Activated CD4-positive, alpha-beta T cell treated with anti-CD3 and anti-CD28 coated beads, Interleukin-2, amount 10 ng/mL, durations not matched to agents 24 days and 14 days (primary cell): ENCODE measurements at places on chromosomes 2 and 18. TPM values are rescaled to one million over a fixed set of nuclear protein-coding genes. Genes with fewer than 3 reads are reported as not detected.

GRCh38 chr2:151716721-151717120, 17.6 kb downstream of the NEB start:
- H3K4me1 ChIP-seq = no peaks in the 10 kb centered on the region
- no peak for DNase-seq
- H3K27ac ChIP-seq = no peak overlapping the region
- no peaks in the 10 kb centered on the region for H3K27me3 ChIP-seq
- H3K4me3 ChIP-seq = no peak overlapping the region

GRCh38 chr2:65539633-65540032, 107.2 kb upstream of the SPRED2 start:
- peaks cover 12% of the 10 kb centered on the region for H3K27me3 ChIP-seq
- no peaks in the 10 kb centered on the region for H3K36me3 ChIP-seq
- H3K27ac ChIP-seq = no peak overlapping the region
- H3K4me3 ChIP-seq = no peak overlapping the region
- DNase-seq = no peak

ANKRD30BL gene
- not detected in 2 replicates for total RNA-seq

DNA sequence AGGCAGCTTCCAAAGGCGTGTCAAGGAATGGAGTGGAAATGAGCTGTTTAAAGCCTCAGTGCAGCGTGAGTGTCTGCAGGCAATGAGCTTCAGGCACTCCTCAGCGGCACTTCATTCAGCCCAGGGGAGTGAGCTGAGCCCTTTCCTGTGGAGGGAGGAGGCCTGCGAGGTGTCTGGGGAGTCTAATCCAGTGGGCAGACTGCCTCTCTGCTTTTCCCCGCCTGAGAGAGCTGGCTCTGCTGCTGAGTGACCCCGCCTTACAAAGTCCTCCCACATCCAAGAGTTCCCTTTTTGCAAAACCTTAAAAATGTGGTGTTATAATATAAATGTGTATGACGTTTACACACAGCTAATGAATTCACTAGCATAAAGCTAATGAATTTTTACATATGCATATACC, 7.0 kb upstream of the LDLRAD4 start:
- H3K27ac ChIP-seq = no peak overlapping the region
- no peaks in the 10 kb centered on the region for H3K36me3 ChIP-seq
- peaks cover 12% of the 10 kb centered on the region for H3K4me1 ChIP-seq
- no peak for DNase-seq
- H3K27me3 ChIP-seq = peaks cover 45% of the 10 kb centered on the region

GRCh38 chr2:65846989-65847678, 414.7 kb upstream of the SPRED2 start:
- no peak overlapping the region for H3K27ac ChIP-seq
- DNase-seq = no peak
- H3K4me1 ChIP-seq = no peaks in the 10 kb centered on the region
- H3K27me3 ChIP-seq = no peaks in the 10 kb centered on the region
- no peak overlapping the region for H3K4me3 ChIP-seq
- no peaks in the 10 kb centered on the region for H3K36me3 ChIP-seq

DNA sequence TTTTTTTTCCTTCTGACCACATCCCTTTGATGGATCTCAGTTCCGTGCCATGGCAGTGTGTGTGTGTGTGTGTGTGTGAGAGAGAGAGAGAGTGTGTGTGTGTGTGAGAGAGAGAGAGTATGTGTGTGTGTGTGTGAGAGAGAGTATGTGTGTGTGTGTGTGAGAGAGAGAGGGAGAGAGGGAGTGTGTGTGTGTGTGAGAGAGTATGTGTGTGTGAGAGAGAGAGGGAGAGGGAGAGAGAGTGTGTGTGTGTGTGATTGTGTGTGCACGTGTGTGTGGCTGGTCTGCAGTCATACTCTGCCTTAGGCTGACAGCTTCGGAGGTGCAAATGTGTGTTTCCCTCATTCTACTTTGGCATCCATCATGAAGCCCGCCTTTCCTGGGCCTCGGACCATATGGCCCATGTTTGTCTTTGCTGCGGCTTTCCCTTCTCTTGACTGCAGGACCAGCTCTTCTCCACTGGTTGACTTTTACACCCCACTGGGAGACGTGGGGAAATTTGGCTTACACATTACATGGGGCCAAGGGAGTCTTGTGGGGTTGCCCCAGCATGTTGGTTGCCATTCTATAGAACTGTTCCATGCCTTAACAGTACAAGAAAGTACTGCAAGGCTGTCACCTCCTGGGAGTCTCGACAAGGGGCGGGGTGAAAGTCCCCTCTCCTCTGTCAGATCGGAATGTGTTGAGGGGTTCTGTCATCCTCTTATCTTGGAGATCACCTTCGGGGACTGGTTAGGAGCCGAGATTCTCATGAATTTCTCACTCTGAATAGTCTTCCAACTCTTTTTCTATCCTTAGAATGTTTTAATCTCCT, 21.6 kb downstream of the TSN start:
- no peak overlapping the region for H3K4me3 ChIP-seq
- H3K27ac ChIP-seq = no peak overlapping the region
- no peaks in the 10 kb centered on the region for H3K36me3 ChIP-seq
- no peak for DNase-seq

TUBB8B gene
- not detected in 2 replicates for total RNA-seq

DNA sequence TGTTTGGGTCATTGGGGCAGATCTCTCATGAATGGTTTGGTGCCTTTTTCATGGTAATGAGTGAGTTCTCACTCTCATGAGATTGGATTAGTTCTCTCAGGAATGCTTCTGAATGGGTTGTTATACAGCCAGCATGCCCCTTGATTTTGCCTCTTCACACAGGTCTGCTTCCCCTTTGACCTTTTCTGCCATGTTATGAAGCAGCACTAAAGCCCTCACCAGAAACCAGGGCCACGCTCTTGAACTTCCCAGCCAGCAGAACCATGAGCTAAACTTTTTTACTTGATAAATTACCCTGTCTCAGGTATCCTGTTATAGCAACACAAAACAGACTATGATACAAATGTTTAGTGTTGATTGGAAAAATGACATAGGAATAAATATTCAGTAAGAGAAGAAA, 57.3 kb downstream of the ICA1L start:
- H3K36me3 ChIP-seq = peaks cover 11% of the 10 kb centered on the region
- no peak overlapping the region for H3K4me3 ChIP-seq
- no peak overlapping the region for H3K27ac ChIP-seq
- peak; percentile 23 for DNase-seq
- no peaks in the 10 kb centered on the region for H3K27me3 ChIP-seq

DNA sequence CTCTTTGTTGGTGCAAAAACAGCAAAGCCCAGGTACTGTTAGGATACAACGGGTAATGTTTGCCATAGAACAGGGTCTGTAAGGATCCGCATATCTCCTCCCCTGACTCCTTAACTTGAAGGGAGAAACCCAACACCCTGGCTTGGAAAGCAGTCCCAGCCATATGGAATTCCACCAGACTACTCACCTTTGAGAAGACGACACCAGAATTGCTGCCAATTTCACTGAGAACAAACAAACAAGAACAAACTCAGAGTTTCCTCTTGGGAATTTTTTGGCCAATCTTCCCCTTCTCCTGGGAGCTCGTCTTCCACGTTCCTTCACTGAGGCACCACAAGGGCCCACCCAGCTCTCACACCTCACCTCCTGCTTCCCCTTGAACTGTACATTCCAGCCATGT, 29.2 kb downstream of the CAPN14 start:
- no peak overlapping the region for H3K27ac ChIP-seq
- no peaks in the 10 kb centered on the region for H3K36me3 ChIP-seq
- no peak for DNase-seq

- H3K27me3 ChIP-seq = peaks cover 1% of the 10 kb centered on the region
- H3K36me3 ChIP-seq = no peaks in the 10 kb centered on the region
- H3K4me3 ChIP-seq = no peak overlapping the region
- no peaks in the 10 kb centered on the region for H3K4me1 ChIP-seq
- no peak for DNase-seq
- H3K27ac ChIP-seq = no peak overlapping the region
Observed at GRCh38 chr2:75751360-75751759, 40.6 kb upstream of the GCFC2 start.

SUCLG1 gene
- total RNA-seq = 71.9 and 72.6 TPM in 2 replicates

ITPRIPL1 gene
- 51.4 and 53.9 TPM in 2 replicates for total RNA-seq

- H3K4me3 ChIP-seq = no peak overlapping the region
- no peak overlapping the region for H3K27ac ChIP-seq
- DNase-seq = no peak
Observed at GRCh38 chr2:194765723-194766122, 891.3 kb upstream of the SLC39A10 start.

PHOSPHO2 gene
- 3.0 and 3.2 TPM in 2 replicates for total RNA-seq

RUFY4 gene
- 0.52 and 1.8 TPM in 2 replicates for total RNA-seq

MRPS5 gene
- total RNA-seq = 97.4 and 103 TPM in 2 replicates

GRCh38 chr2:240129731-240130392, 6.2 kb downstream of the COPS9 start:
- no peaks in the 10 kb centered on the region for H3K27me3 ChIP-seq
- H3K4me1 ChIP-seq = peaks cover 6% of the 10 kb centered on the region
- H3K36me3 ChIP-seq = peaks cover 40% of the 10 kb centered on the region
- H3K4me3 ChIP-seq = no peak overlapping the region
- no peak for DNase-seq

DNA sequence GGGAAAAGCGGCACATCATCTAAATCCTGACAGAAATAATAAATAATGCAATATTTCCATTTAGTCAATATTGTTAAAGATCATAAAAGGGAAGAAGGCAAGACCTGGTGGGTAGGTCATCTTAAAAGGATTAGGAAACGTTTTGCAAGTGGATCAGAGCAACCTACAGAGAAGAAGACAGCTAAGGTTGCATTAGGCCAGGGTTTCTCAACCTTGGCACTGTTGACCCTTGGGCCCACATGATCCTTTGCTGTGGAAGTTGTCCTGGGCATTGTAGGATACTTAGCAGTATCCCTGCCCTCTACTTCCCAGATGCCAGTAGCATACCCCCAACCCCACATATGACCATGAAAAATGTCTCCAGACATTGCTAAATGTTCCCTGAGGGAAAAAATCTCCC, 55.0 kb downstream of the KLF7 start:
- no peaks in the 10 kb centered on the region for H3K27me3 ChIP-seq
- H3K4me1 ChIP-seq = peaks cover 7% of the 10 kb centered on the region
- no peak overlapping the region for H3K27ac ChIP-seq
- peaks cover 25% of the 10 kb centered on the region for H3K36me3 ChIP-seq
- DNase-seq = no peak

RNF125 gene
- 32.6 and 35.0 TPM in 2 replicates for total RNA-seq

ADD2 gene
- 6.1 and 8.2 TPM in 2 replicates for total RNA-seq

UGT1A6 gene
- not detected in 2 replicates for total RNA-seq

DNA sequence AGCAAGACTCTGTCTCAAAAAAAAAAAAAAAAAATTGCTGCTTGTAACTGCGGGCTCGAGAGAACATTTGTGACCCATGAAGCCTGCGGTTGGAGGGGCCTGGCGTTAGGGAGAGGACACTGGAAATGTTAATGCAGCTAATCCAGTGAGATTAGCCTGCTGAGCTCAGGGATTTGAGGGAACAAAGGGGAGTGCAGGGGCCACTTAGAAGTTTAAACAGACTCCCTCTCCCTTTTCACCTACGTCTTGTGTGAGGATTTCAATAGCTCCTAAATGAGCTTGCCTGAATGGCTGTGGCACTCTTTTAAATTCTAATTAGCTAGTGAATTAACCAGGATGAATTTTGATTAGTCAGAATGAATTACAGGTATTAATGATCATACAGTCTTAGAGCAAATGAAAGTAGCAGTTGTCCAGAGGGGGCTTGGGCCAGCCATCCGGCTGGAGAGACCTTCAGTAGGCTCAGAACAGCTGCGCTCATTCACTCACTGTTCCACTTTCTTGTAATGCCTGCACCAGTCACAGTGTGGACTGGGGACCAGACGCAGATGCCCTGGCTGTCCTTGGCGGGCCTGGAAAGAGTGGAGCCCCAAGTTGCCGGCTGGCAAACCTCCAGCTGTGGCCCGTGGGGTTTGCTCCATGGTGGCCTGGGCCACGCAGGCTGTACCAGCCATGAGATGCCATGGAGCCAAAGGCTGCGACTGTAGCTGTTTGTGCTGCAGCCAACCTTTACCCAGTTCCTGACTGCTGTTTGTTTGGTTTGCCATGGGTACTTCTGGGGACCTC, 20.8 kb downstream of the LDLRAD4 start:
- H3K27me3 ChIP-seq = no peaks in the 10 kb centered on the region
- no peaks in the 10 kb centered on the region for H3K4me1 ChIP-seq
- H3K4me3 ChIP-seq = no peak overlapping the region
- H3K27ac ChIP-seq = no peak overlapping the region

DNA sequence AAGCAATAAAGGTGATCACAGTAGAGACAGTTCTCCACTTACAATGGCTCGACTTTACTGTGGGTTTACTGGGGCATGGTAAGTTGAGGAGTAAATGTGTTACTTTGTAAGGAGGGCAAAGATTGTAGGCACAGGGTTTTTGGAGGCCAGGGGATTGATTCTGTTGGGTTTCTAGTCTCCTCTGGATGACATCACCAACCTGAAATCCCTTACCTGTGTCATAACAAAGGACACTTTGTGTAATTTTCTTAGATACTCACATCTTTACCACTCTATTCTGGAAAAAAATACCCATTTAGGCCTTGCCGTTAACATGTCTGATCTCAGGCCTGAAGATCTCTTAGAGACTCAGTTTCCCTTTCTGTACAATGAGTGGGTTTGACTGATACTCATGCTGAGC, 161.7 kb downstream of the GLI2 start:
- no peak for DNase-seq
- no peaks in the 10 kb centered on the region for H3K36me3 ChIP-seq
- no peak overlapping the region for H3K4me3 ChIP-seq
- H3K27ac ChIP-seq = no peak overlapping the region
- peaks cover 2% of the 10 kb centered on the region for H3K27me3 ChIP-seq

PARD6G gene
- total RNA-seq = 0.40 and 0.47 TPM in 2 replicates

DNA sequence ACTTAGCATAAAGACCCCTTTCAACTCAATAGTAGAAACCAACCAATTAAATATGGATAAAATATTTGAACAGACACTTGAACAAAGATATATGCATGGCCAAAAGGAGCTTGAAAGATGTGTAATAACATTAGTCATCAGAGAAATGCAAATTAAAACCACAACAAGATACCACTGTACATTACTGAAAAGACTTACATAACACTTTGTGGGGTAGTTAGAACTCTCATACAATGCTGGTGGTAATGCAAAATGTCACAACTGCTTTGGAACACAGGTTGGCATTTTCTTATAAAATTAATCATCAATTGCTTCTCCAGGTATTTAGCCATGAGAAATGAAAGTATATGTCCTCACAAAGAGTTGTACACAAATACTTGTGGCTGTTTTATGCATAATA, 60.7 kb downstream of the TTC27 start:
- H3K4me3 ChIP-seq = no peak overlapping the region
- peaks cover 6% of the 10 kb centered on the region for H3K4me1 ChIP-seq
- H3K27ac ChIP-seq = no peak overlapping the region
- no peak for DNase-seq

GRCh38 chr2:164664070-164664469, 42.8 kb upstream of the GRB14 start:
- no peaks in the 10 kb centered on the region for H3K36me3 ChIP-seq
- no peaks in the 10 kb centered on the region for H3K27me3 ChIP-seq
- H3K4me1 ChIP-seq = no peaks in the 10 kb centered on the region
- no peak for DNase-seq
- no peak overlapping the region for H3K27ac ChIP-seq

GKN2 gene
- not detected in 2 replicates for total RNA-seq
